Vein endothelial cell (primary cell): ENCODE measurements at places on chromosomes 13 and 19. TPM values are rescaled to one million over a fixed set of nuclear protein-coding genes. Genes with fewer than 3 reads are reported as not detected.

The CLIP3 gene
- 4.0 and 5.6 TPM in 2 replicates for total RNA-seq

The LHB gene
- 0.48 TPM in 1 of 2 replicates, not detected in the other for total RNA-seq

The FOSB gene
- 0.48 and 0.65 TPM in 2 replicates for total RNA-seq

The DKKL1 gene
- total RNA-seq: 0.98 TPM in 1 of 2 replicates, not detected in the other

The TSKS gene
- total RNA-seq: not detected in 2 replicates

The TINCR gene
- 0.29 TPM in 1 of 2 replicates, not detected in the other for total RNA-seq

The IZUMO4 gene
- total RNA-seq: 0.96 and 2.0 TPM in 2 replicates

The CACNG6 gene
- total RNA-seq: 1.5 and 2.9 TPM in 2 replicates

The ZNF471 gene
- 0.98 and 2.7 TPM in 2 replicates for total RNA-seq

The RGCC gene
- 37.6 and 55.2 TPM in 2 replicates for total RNA-seq

The KCNK6 gene
- total RNA-seq: 5.2 and 5.8 TPM in 2 replicates
